ENCODE measurements at places on chromosomes 4 and X.
A peak's percentile ranks its signal among the peaks of the same experiment; 100 is the strongest.

- no peak for DNase-seq
Measured at GRCh38 chr4:86271057-86271456, 88.8 kb downstream of the MAPK10 start.

- DNase-seq, result no peak
Measured at GRCh38 chrX:130267956-130268448, 697 bp downstream of the ZNF280C start.

DNA sequence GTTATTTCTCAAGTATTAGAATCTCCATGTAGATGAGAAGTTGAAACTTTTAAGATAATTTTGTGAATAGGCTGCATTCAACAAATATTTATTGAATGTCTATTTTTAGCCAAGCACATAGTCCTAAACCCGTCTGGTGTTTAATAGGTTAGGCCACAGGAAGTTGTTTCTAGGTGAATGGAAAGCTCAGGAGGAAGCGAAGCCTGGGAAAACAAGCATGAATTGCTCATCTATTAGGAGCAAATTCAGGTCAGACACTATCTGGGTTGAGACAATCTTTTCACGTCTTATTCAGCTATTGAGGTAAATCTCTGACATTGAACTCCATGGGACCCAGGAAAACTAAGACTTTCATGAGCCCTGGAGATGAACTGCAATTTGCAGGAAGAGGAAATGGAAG, 43.1 kb upstream of the FREM3 start:
- DNase-seq, result no peak

- DNase-seq, result no peak
Measured at GRCh38 chr4:5932035-5932568, 39.2 kb upstream of the CRMP1 start.

- no peak for DNase-seq
Measured at GRCh38 chr4:169566021-169566818, 46.2 kb downstream of the NEK1 start.

- DNase-seq, result no peak
Measured at GRCh38 chr4:79498282-79498681, 90.3 kb upstream of the GK2 start.

DNA sequence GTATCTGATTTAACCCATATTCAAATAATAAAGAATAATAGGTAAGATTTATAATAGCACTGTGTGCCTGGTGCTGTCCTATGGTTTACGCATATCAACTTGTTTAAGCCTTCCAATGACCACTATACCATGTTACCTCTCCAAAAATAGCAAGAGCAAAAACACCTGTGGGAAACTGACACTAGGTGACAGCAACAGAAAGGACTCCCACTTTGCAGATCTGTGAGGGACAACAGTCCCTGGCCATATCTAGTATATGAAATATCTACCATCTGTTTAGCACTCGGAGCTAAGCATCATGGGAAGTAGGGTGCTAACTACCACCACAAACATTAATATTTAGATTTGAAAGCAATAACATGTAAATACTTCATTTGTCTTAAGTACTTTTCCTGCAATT, 55.7 kb upstream of the TXK start:
- no peak for DNase-seq

GRCh38 chr4:24642981-24643547, 58.7 kb upstream of the DHX15 start:
- DNase-seq, result no peak

DNA sequence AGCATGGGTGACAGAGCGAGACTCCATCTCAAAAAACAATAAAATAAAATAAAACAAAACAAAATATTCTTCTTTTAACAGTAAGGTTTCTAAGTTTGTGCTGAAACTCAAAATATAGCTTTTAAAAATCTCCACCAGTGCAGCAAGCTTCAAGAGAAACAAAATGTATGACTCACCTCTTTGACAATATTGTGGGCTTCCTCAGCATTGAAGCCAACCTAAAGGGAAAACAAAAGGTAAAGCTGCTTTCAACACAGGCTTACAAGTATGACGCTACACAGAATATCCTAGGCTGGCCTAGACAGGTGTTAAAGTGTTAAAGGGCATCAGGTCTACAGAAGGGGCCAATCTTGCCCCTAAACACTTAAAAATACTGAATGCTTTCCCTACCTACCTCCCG, 1.2 kb downstream of the DYNLT3 start:
- no peak for DNase-seq

- no peak for DNase-seq
Measured at GRCh38 chrX:100048156-100048555, 361.9 kb downstream of the PCDH19 start.

- no peak for DNase-seq
Measured at GRCh38 chr4:16489226-16489625, 263.0 kb upstream of the TAPT1 start.

GRCh38 chrX:14095702-14096101, 66.0 kb upstream of the GEMIN8 start:
- DNase-seq, result peak; percentile 65

- no peak for DNase-seq
Measured at GRCh38 chr4:86939729-86940575, 5.1 kb downstream of the AFF1 start.

DNA sequence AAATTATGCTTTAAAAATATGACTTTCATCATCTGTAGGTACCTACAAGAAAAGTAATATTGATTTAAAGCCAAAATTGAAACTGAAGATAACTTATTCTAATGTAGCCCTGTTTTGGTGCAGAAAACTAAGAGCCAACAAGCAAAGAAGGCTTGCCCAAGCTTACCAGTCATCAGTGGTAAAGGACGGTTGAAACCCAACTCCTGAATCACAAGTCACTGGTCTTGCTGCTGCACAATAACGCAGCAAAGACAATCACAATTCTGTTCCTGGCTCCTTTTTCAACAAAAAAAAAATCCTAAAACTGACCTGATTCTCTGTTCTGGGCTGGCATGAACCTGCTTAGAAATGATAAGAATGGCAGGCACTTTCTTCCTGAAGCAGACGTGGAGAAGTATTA, 34.5 kb downstream of the WDFY3 start:
- DNase-seq, result no peak

DNA sequence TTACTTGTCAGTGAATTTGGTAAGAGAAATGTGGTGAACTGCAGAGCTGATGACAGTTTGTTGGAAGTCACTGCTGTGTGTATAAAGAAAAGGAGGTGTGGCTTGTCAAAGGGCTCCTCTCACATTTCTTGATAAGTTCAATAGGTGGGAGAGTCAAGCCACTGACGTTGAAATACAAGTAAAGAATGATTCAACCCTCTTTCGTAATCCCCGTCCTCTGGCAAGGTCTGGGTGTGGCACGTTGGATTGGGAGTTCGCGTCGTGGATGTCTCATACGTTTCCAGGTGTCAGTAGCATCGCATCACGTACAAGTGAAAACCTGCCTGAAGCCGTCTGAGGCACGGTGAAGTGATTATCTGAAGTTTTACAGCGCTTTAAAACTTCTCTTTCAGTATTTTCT, 76.4 kb downstream of the EGF start:
- no peak for DNase-seq

DNA sequence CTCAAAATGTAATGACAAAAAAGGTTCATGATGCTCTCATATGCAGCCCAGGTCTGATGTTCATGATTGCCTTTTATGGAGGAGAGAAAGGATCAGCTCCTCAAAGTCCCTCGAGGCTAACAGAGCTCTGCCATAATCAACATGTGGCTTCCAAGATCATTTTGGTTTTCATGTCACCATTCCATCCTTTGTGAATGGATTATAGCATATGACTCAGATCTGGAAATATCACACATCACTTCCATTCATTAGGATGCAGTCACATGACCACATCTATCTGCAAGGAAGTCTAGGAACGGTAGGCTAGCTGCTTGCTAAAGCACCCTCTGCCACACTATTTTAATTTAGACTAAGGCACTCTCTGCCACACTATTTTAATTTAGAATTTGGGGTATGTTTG, 77.6 kb downstream of the COX18 start:
- no peak for DNase-seq

- DNase-seq, result peak; percentile 84
Measured at GRCh38 chrX:130082244-130083106, 27.8 kb downstream of the ELF4 start.

DNA sequence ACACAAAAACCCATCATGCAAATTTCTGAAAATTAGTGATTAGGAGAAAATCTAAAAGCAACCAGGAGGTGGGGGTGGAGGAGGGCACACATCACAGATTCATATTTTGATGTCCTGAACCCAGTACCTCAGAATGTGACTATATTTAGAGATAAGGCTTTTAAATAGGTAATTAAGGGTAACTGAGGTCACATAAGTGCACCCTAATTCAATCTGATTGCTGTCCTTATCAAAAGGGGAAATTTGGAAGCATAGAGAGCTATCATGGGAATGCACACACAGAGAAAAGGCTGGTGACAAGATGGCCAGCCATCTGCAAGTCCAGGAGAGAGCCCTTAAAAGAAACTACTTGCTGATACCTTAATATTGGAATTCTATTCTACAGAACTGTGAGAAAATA, 281.8 kb upstream of the UGT8 start:
- no peak for DNase-seq

- no peak for DNase-seq
Measured at GRCh38 chrX:138775517-138775916, 64.0 kb upstream of the FGF13 start.

DNA sequence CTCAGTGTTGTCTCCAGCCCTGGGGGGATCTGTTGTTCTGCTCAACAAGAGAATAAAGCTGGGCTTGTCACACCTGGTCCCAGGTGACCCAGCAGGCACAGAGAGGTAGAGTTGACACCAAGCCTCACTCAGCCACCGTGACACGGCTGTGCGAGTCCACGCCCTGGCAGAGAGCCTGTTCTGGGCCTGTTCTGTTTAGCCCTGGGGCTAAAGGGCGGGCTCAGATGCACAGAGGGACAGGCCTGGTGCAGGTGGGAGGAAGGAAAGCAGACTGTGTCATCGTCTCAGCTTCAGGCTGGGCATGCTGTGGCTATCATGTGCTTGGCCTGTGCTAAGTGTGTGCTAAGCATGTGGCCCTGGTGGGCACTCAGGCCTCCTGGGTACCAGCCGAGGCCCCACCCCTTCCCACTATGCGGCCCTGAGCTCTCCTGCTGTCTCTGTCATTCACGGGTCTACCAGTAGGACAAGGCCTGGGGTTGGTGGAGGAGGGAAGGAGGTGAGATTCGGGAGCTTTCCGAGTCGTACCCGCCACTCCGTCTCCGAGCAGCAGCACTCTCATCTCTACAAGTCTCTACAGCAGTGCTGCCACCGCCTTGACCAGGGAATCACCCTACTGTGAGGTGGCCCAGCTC, 10.8 kb downstream of the WFS1 start:
- no peak for DNase-seq

DNA sequence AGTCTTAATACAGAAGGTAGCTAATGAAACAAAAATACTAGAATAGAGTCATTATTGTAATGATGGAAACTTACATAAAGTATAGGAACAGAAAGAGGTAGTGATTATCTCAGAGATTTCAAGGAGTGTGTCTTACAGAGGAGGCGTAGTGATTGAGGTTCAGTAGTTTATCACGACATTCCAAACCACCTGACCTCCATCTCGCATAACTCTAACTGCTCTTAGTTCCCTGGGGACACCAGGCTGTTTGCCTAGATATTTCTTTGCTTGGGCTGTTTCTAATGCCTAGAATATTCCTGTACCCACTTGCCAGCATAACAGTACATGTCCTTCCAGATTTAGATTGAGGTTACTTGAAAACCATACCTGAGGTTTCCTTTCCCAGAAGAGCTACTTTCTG, 29.1 kb downstream of the STAG2 start:
- DNase-seq, result no peak

DNA sequence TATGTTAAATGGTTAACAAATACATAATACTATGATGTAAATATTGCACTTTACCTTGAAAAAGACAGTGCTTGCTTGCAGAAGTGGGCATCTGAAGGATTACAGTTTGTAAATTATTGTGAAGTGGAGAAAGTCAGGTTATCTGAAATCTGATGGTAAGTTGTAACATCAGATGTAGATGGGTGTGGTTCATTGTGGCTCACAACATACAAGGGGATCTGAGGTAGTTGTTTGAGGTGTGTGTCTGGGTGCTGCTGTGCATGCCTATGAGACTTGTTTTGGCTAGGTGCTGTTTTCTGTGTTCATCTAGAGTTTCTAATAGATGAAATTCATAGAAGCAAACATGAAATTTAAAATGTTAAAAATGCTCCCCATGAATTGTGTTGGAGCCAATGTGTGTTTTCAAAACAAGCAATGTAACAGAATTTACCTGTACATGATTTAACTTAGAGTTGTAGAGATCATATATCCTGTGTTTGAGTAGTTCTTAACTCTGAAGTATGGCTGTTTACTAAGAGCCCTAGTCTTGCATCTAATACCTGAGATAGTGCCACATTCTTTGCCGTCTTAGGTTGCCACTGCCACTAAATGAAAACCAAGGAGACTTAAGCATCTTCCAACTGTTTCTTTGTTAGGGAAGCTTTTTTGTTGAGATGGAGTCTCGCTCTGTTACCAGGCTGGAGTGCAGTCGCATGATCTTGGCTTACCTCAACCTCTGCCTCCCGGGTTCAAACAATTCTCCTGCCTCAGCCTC, 11.9 kb upstream of the NDUFC1 start:
- no peak for DNase-seq

DNA sequence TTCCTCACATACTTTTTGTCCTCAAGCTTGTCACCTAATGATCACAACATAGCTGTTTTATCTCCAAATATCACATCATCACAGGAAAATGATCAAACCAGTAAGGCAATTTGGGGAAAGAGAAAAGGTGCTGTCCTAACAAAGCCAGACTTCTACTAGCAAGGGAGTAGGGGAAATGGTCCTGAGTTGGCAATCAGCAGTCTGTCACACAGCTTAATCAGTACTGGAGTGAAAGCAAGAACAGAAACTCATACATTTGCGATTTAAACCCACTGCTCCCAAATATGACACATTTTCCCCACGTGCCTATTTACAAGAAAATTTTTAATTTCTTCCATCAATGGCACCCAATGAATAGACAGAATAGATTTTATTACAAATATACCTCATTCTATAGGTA, 546.8 kb upstream of the FMR1 start:
- DNase-seq, result no peak

GRCh38 chrX:137194164-137194563, 160.4 kb upstream of the GPR101 start:
- DNase-seq, result no peak

- no peak for DNase-seq
Measured at GRCh38 chr4:38411092-38411491, 252.9 kb upstream of the KLF3 start.

DNA sequence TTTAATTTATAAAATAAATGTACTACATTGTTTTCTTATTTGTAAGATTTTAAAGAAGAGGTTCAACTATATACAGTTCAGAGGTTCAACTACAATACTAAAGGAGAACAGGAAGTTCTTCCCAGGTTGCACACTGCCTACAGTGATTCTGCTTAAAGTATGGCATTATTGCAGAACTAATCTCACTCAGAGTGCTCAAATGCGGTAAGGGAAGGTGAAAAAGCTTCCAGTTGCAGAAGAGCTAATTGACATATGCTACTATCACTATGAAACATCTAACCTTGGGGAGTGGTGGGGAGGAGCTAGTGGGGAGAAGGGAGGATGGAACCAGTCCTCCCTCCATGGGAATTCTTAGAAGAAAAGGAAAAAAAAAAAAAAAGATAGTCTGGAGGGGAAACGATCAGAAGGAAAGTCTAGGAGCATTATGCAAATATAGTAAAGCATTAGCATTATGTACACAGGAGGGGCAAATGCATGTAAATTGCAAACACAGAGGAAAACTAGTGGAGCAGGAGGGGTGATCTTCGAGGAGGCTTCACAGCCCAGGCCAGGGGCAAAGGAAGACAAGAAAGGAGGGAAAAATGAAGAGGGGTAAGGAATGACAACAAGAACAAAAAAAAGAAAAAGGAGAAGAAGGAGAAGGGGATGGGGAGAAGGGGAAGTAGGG, 32.0 kb upstream of the MMAA start:
- DNase-seq, result no peak

- no peak for DNase-seq
Measured at GRCh38 chr4:148369919-148370318, 72.3 kb downstream of the NR3C2 start.
